ENCODE measurements at places on chromosomes 2 and 18.
A peak's percentile ranks its signal among the peaks of the same experiment; 100 is the strongest.

DNA sequence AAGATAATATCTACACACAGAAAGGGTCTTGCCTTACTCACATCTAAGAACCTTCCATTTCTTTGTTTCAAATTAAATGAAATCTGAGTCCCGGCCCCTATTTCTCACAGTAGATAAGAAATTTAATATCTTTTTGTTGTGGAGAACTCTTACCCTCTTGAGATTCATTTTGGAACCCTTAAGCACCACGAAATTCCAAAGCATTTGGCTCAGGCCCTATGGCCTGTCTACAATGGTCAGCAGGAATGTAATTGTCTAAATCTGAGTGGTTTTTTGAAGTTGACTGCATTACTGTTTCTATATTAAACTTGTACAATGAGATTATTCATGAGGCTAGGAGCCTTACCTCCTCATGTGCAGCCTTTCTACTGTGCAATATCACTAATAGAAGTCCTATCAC is 723.3 kb downstream of the TSN start:
- DNase-seq = no peak

- DNase-seq = no peak
Measured at GRCh38 chr2:28413899-28414295, 21.2 kb downstream of the FOSL2 start.

DNA sequence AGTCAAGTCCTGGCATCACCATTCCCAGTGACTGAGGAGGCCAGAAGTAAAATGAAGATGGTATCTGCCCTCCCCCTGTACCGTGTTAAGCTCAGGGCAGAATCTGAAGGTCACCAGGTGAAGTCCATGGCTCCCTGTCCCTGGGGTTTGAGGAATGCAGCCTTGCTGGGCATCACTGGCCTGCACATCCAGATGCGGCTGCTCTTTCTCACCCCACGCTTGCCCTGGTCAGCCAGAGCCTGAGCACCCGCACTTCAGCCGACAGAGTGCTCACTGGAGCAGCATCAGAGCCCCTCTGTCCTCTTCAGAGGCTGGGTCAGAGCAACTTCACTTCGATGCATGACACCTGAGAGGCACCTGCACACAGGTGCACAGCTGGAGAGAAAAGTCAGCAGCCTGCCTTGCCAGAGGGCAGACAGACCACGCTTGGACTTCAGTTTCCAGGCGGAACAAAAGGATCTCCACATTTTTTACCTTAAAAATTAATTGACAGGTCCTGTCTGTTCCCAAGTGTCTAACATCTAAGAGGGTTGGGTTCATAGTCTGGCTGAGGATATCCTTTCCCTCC is 267.3 kb downstream of the ANAPC1 start:
- DNase-seq = no peak

DNA sequence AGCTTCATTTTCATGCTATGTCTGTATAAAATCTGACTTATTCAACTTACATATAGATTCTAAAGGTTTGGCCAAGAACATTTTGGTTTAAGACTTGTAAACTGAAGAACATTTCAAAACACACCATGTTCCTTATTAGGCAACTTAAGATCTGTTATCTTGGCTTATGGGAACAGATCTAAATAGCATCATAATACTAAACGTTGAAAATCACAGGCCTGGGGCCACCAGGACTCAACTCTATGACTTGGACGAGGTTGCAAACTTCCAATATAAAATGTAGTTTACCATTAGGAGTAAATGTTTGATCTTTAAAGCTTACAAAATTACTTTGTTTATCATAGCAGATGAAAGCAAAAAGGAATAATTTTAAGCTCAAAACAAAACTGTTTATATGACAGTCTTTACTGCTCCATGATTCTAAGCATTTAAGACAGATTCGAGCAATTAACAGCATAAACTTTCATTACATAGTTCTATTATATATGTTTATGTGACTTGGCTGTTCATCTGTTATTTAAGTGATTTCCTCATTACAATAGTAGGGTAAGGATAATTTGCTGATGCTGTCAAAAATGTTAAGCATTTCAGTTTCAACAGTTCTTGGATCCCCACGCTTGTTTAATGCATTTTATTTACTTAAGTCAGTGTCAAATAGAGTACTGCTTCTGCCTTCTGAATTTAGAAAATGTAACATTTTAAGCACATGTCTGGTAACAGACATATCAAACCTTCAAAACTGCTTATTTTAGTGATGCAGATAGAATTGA is 8.3 kb downstream of the TCF4 start:
- no peak for DNase-seq

- DNase-seq = peak; percentile 53
Measured at GRCh38 chr2:8148260-8149006, 533.4 kb upstream of the ID2 start.
